Stimulated activated CD4-positive, alpha-beta T cell treated with anti-CD3 and anti-CD28 coated beads, Interleukin-12 subunit alpha, Interleukin-12 subunit beta, amount 100 ng/mL, for 48 hours (primary cell): ENCODE measurements at places on chromosomes 13 and 19.
A peak's percentile ranks its signal among the peaks of the same experiment; 100 is the strongest.

GRCh38 chr19:33879818-33880575 lies 83.3 kb downstream of the KCTD15 start:
- no peak for DNase-seq

DNA sequence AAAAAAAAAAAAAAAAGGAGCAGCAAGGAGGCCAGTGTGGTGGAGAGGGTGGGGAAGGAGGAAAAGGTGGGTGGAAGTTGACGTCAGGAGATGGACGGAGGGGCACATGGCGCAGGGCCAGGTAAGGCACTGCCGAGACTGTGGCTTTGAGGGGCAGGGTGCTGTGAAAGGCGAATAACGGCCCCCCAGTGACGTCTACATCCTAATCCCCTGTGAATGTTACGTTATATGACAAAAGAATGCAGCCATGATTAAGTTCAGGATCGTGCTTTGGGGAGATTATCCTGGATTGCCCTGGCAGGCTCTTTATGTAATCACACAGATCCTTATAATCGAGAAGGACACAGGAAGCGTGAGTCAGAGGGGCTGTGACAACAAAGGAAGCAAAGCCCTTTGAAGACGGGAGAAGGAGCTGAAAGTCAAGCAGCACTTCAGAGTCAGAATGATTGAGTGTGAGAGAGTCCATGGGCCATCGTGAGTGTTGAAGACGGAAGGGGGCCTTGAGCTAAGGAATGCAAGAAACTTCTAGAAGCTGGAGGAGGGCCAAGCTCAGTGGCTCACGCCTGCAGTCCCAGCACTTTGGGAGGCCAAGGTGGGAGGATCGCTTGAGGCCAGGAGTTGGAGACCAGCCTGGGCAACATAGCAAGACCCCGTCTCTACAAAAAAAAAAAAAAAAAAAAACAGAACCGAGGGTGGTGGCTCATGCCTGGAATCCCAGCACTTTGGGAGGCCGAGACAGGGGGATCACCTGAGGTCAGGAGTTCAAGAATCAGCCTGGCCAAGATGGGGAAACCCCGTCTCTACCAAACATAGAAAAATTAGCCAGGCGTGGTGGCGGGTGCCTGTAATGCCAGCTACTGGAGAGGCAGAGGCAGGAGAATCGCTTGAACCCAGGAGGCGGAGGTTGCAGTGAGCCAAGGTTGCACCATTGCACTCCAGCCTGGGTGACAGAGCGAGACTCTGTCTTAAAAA lies 13.8 kb upstream of the CEACAM16 start:
- DNase-seq = no peak

DNA sequence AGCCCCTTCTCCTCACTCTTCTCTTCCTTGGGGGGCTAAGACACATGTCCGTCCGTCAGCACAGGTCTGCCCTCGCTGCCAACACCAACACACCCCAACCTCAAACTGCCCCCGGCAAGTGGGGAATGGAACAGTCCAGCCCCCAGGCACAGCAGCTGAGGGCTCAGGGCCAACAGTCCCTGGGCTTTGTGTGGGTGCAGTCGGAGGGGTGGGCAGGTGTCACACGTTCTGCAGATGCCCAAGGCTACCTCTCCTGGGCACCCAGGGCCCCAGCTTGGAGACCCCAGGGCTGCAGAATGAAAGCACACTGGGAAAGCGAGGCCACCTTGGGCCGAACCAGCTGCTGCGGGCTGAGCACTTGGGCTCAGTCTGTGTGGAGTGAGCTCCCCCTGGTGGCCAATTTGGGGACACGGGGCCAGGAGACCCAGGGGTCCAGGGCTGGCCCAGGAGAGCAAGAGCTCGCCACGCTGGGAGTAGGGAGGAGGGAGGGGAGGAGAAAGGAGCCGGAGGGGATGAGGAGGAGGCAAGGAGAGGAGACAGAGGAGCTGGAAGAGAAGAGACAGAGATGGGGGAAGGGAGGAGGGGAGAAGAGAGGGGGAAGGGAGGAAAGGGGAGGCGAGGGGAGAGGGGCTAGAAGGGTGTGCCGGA lies 14.0 kb upstream of the ATP8B3 start:
- DNase-seq = peak; percentile 78

GRCh38 chr19:30328096-30328495 lies 44.1 kb upstream of the ZNF536 start:
- no peak for DNase-seq

GRCh38 chr13:47549219-47549752 lies 451.8 kb downstream of the SUCLA2 start:
- no peak for DNase-seq

DNA sequence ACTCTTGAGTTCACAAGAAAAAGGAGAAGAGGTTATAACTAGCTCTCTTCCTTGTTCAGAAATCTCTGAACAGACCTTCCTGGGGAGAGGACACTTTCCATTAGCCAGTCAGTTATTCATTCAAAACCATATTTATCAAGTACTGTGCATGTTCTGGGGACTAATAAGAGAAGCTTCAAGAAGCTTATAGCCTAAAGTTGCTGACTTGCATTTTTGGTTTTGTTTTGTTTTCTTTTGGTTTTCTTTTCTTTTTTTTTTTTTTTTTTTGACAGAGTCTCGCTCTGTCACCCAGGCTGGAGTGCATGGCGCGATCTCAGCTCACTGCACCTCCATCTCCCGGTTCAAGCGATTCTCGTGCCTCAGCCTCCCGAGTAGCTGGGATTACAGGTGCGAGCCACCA lies 471.4 kb downstream of the KLF12 start:
- DNase-seq = no peak

DNA sequence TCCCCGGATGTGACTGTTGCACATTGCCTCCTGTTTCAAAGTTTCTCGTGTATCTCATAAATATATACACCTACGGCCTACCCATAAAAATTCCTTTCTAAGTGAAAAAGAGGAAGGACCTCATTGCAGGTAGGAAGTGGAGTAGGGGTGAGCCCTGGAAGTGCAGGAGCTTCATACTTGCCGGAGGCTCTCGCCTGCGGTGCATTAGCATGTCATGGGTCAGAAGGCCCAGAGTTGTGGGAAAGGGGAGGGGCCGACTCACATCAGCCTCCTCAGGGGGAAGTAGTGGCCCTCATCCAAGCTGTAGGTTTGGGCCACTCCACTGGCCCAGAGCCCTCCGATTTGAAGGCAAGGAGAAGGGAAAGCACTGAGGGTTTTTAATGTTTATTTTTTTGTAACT lies 26.0 kb upstream of the IRS2 start:
- DNase-seq = no peak

DNA sequence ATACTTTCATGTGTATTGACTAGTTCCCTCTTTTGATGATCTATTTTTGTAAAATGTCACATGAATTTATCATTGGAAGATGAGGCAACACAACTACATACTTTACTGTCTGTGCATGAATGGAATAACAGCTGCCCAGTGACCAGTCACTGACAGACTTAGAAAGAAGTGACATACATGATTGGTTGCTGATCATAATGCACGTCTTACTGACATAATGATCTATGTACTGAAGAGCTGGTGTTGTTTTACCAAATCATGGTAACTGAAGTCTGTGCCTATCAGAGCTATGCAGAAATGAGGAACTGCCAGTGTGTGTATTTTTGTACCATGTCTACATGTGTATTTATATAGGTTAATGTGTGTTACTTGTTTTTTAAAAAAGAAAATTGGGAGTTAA lies 26.5 kb downstream of the GPR18 start:
- no peak for DNase-seq

DNA sequence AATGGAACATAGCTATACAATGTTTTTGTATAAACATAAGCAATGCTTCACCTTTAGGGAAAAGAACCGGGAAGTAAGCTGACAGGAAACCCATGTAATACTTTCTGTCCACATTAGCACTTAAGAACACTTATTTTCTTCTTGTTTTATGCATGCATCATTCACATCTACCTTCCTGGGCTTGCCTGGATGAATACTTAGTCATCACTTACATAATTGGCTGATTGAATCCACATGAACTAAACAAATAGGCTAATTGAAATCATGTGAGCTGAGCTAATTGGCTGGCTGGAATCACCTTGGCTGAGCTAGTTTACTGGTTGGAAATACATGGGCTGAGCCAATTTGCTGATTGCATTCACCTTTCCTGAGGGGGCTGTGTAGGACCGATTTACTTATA lies 78.8 kb downstream of the ZNF726 start:
- no peak for DNase-seq

GRCh38 chr13:71210861-71211260 lies 656.1 kb downstream of the DACH1 start:
- no peak for DNase-seq

GRCh38 chr13:43377149-43377548 lies 353.8 kb downstream of the DNAJC15 start:
- DNase-seq = no peak

GRCh38 chr19:14496834-14497227 lies 904 bp upstream of the GIPC1 start:
- no peak for DNase-seq

DNA sequence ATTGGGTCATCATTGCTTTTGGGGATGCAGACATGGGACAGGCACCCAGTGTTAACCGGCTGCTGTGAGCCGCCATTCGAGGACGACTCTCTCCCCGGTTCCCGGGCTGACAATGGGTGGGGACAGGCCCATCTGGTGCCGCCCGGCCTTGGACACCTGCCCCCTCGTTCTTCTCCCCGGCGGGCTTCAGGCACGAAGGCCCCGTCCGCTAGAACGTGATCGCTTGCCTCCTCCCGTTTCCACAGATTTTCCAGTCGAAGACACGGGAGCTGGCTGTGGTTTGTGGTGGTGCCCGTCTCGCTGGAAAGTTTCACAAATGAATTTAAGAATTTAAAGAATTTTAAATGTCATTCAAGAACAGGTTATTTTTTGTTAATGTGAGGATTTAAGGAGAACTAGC lies 2.0 kb downstream of the PALM start:
- no peak for DNase-seq

DNA sequence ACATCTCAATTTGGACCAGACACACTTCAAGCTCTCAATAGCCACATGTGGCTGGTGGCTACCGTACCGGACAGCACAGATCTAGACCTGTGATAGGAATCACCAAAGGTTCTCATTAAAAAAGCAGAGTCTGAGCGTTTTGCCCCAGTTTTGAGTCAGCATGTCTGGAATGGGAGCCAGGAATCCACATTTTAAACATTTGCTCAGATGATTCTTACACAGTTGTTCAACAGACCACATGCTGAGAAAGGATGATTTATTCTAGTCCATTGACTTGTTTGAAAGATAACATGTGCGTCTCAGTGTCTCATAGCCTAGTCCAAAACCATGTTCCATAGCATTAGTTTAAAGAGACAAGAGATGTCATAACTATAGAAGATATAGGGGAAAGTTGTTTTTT lies 53.4 kb downstream of the FLT3 start:
- DNase-seq = no peak

DNA sequence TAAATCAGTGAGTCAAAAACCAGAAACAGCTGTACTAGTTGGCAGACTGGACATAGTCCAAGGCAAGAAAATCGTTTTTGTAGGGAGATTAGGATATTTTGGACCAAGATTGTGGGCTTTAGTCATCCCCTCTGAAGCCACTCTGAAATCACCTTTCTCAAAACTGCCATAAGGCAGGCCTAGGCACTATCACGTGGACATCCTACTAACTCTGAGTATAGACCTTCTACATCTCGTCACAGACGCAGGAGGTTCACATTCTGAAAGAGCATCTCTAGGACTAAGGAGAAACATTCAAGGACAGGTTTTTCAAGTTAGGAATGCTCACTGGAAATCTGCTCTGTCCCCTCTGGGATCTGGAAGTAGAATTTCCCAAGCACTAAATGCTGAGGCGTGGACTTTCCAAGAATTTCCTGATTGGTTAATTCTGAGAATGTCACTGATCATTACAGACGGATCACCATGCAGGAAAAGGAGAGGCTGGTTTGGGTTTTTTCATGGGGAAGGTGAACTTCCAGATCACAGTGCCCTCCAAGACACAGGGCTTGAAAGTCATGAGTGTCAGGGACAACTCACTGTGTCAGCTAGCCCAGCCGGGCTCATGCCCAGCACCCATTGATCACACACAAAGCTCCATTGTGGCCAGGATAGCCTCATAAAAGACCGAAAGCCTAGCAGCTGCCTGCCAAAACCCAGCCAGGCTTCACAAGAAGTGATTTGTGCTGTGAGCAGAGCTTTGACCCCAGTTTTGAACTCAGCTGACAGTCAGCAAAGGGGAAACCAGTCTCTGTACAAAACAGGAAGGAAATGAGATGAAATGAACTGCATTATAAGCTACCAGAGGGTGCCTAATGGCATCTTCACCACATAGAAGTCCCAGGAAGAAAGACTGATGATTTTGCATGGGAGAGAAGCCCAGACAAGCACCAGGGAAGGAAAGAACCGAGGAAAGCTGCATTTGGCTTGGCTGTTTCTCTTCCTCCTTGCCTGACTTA lies 2.7 kb upstream of the RUBCNL start:
- no peak for DNase-seq

GRCh38 chr13:98457053-98457452 lies 119.9 kb downstream of the STK24 start:
- no peak for DNase-seq

DNA sequence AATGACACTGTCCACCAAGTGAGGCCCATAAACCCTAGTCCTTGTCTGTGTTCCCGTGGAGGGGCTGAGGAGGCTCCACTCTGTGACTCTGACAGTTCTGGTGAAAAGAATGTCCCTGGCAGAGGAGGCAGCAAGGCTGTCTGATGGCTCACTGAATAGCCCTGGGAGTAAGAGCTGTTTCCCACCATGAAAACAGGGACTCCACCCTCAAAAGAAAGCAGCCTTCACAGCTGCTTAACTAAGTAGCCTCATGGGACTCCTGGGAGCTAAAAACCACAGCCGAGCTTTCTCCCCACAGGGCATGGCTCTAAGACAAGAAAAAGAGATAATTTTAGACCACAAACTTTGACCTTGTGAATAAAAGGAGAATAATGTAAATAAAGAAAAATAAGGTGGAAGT lies 135.1 kb upstream of the FRY start:
- no peak for DNase-seq

DNA sequence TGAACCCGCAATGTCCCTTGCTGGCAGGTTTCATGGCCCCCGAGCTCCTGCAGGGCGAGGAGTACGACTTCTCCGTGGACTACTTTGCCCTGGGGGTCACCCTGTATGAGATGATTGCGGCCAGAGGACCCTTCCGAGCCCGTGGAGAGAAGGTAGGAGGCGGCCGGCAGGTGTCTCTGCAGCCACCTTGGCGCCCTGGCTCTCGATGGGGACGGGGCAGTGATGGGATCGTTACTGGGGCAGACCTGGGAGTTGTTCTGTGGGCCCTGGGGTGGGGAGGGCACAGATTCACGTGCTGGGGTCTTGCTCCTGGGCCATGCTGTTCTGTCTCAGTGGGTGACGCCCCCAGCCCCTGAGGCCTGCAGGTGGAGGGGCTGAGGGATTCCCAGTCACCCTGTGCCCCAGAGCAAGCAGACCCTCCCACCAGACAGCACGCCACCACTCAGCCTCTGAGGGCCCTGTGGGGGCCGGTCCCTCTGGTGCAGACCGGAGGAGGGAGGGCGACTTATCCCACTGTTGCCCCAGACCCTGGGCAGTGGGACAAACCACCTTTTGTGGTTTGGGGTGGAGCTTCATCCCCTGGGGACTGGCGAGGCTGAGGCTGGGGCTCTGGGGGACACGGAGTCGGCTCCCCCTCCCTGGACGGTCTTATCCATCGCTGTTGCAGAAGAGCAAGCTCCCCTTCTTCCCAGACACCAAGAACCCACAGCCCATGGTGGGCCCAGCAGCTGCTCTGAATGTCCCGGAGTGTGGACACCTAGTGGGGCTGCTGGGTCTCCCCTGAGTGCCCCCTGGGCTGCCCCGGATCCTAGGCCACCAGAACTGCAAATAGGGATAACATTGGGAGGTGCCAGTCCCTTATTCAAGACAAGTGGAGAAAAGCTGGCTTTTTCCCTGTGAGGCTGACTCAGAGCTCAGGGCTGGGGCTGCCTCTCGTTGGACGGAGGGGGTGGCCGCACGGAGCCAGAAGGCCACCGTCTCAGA lies 27.5 kb upstream of the TMEM255B start:
- no peak for DNase-seq
